ENCODE measurements at places on chromosomes 4 and X. TPM values are rescaled to one million over a fixed set of nuclear protein-coding genes. Genes with fewer than 3 reads are reported as not detected.

GRCh38 chr4:73609706-73610105, 10.5 kb downstream of the RASSF6 start:
- H3K27me3 ChIP-seq, result no peaks in the 10 kb centered on the region
- no peaks in the 10 kb centered on the region for H3K36me3 ChIP-seq
- H3K27ac ChIP-seq, result no peak overlapping the region
- no peak for DNase-seq
- no peak overlapping the region for H3K4me3 ChIP-seq

RHOXF1 gene
- total RNA-seq, result not detected

DNA sequence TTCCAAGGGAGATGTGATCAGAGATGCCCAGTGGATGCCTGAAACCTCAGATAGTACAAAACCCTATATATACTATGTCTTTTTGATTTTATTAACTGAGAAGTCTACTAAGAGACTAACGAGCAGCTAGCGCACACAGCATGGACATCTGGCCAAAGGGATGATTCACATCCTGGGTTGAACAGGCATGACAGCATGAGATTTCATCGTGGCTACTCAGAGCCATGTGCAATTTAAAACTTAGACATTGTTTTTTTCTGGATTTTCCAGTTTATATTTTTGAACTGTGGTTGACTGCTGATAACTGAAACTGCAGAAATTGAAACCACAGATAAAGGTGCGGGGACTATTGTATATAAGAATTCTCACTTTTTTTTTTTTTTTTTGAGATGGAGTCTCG, 2252.9 kb upstream of the AGA start:
- no peaks in the 10 kb centered on the region for H3K27me3 ChIP-seq
- H3K27ac ChIP-seq, result no peak overlapping the region
- H3K36me3 ChIP-seq, result no peaks in the 10 kb centered on the region
- no peak overlapping the region for H3K4me3 ChIP-seq
- DNase-seq, result no peak

DNA sequence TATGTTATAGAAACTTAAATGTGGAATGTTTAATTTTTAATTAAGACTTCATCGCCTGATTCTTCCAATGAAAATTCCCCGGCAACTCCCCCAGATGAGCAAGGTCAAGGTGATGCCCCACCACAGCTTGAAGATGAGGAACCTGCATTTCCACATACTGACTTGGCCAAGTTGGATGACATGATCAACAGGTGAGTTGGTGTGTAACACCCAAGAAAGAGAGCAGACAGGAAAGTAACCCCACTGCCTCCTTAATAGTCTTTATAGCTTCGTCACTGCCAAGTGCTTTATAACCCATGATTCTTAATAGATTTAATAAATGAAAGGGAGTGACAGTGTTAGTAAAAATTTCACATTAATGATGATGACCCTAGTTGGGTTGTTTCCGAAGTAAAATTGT, 43.7 kb downstream of the USP9X start:
- no peak overlapping the region for H3K4me3 ChIP-seq
- peaks cover 28% of the 10 kb centered on the region for H3K27me3 ChIP-seq
- H3K36me3 ChIP-seq, result no peaks in the 10 kb centered on the region
- no peak overlapping the region for H3K27ac ChIP-seq

DNA sequence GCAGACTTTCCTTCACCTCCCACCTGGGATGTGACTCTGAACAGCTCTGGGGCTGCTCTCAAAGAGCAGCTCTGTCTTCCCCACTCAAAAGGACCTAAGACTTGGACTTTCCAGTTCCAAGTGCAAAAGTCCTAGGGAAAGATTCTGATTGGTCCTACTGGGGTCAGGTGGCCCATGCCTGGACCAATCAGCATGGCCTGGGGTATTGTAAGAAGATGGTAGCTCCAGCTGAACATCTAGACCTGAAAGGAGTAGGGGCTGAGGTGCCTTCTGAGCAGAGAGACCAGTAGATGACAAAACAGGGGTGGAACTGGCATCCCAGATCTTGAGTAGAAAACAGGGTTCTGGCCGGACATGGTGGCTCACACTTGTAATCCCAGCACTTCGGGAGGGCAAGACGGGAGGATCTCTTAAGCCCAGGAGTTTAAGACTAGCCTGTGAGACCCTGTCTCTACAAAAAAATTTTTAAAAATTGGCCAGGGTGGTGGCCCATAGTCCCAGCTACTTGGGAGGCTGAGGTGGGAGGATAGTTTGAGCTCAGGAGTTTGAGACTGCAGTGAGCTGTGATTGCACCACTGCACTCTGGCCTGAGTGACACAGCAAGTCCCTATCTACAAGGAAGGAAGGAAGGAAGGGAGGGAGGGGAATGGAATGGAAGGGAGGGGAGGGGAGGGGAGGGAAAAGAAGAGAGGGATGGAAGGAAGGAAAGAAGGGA, 27.4 kb upstream of the MRFAP1 start:
- no peak overlapping the region for H3K4me3 ChIP-seq
- H3K27ac ChIP-seq, result no peak overlapping the region
- peaks cover 31% of the 10 kb centered on the region for H3K36me3 ChIP-seq
- H3K27me3 ChIP-seq, result no peaks in the 10 kb centered on the region
- DNase-seq, result no peak
- H3K4me1 ChIP-seq, result no peaks in the 10 kb centered on the region

DNA sequence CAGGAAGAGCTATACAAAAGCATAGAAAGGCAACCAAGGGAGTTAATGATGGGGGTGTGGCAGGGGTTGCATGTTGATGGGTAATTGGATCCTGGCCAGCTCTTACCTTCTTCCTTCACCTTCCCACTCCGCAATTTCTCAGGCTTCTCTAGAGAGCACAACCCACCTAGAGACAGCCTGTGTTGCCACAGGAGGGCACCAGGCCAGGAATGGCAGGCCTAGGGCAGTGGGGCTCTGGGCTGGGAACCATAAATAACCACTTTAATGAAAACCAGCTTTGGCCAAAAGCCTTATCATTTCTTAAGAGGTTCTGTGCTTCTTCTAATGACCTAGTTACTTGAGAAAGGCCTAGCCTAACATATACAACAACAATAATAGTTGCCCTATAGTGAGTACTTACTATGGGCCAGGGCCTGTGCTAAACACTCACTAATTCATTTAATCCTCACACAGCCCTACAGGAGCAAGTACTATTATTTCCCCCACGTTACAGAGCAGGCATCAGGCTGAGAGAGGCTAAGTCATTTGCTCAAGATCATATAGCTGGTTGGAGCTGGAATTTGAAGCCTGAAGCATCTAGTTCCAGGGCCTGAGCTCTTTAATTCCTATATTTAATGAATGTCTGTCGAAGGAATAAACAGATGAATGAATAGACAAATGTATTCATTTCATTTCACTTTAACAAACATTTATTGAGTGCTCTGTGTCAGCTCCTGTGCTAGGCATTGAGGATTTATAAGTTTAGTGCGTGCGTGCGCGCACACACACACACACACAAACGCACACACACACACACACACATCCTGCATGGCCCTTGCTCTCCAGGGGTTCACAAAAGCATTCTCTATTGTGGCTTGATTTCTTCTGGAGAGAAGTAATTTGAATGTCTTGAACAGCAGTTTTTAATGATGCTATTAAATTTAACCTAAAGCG, 66.8 kb downstream of the RTL9 start:
- H3K4me3 ChIP-seq, result no peak overlapping the region
- no peaks in the 10 kb centered on the region for H3K36me3 ChIP-seq
- no peak overlapping the region for H3K27ac ChIP-seq
- no peaks in the 10 kb centered on the region for H3K4me1 ChIP-seq
- no peaks in the 10 kb centered on the region for H3K27me3 ChIP-seq

SNCA gene
- total RNA-seq, result 12.1 TPM

DNA sequence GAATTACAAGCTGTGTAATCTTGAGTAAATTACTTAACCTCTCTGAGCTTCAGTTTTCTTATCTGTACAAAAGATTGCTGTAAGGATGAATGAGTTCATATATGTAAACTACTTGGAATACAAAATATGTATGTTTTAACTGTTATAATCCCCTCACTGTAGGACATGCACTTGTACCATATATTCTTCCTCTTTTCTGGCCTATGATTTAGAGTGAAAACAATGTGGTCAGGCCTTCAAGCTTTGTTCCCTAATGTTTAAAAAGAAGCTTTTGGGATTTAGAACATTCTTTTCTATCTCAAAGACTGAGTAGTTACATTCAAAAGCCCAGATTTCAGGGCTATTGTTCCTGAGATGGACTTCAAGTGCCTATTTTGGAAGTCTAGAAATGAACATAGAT, 26.7 kb upstream of the GPRIN3 start:
- H3K4me3 ChIP-seq, result no peak overlapping the region
- H3K27ac ChIP-seq, result no peak overlapping the region
- no peaks in the 10 kb centered on the region for H3K27me3 ChIP-seq
- no peak for DNase-seq
- H3K36me3 ChIP-seq, result no peaks in the 10 kb centered on the region

- H3K4me3 ChIP-seq, result no peak overlapping the region
- no peaks in the 10 kb centered on the region for H3K27me3 ChIP-seq
- no peaks in the 10 kb centered on the region for H3K4me1 ChIP-seq
These were observed 236.8 kb downstream of the ARHGAP10 start for GRCh38 chr4:147968641-147969040.

MAGED1 gene
- total RNA-seq, result 111 TPM

- H3K27me3 ChIP-seq, result no peaks in the 10 kb centered on the region
- no peaks in the 10 kb centered on the region for H3K4me1 ChIP-seq
- DNase-seq, result no peak
- peaks cover 11% of the 10 kb centered on the region for H3K36me3 ChIP-seq
These were observed 23.3 kb downstream of the COQ2 start for GRCh38 chr4:83261307-83261706.

BCORL1 gene
- total RNA-seq, result 11.8 TPM

NEIL3 gene
- 0.37 TPM for total RNA-seq

DNA sequence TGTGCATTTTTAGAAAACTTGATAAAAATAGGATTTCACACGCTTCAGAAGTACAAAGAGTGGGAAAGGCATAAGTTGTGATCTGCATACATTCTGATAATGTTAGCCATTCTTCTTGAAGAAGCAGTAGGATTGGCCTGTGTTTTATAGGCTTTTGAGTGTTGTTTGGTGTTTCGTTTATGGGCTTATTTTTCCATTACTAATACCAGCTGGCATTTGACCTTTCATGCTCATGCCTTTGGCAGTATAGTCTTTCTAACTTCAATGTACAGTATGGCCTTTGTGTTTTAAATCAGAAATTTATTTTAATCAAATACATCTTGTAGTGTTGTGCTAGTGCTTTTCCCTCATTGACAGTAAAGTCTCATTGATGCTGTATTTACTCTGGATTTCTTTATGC, 51.5 kb upstream of the SLC4A4 start:
- DNase-seq, result no peak
- H3K27ac ChIP-seq, result no peak overlapping the region
- no peaks in the 10 kb centered on the region for H3K36me3 ChIP-seq
- H3K27me3 ChIP-seq, result no peaks in the 10 kb centered on the region

- peaks cover 22% of the 10 kb centered on the region for H3K4me1 ChIP-seq
- peak overlapping the region; percentile 79 for H3K27ac ChIP-seq
- no peaks in the 10 kb centered on the region for H3K36me3 ChIP-seq
These were observed 4.8 kb downstream of the PDGFRA start for GRCh38 chr4:54233697-54234496.

GRCh38 chr4:185183622-185184281, 20.0 kb downstream of the CFAP97 start:
- H3K27ac ChIP-seq, result no peak overlapping the region
- no peaks in the 10 kb centered on the region for H3K27me3 ChIP-seq
- no peaks in the 10 kb centered on the region for H3K4me1 ChIP-seq
- peak; percentile 96 for DNase-seq
- peaks cover 5% of the 10 kb centered on the region for H3K36me3 ChIP-seq

ATP1B4 gene
- not detected for total RNA-seq
